Placental epithelial cell (primary cell): ENCODE measurements at places on chromosomes 11 and 22. TPM values are rescaled to one million over a fixed set of nuclear protein-coding genes. Genes with fewer than 3 reads are reported as not detected.

DUSP8 gene
- 0.79 and 1.5 TPM in 2 replicates for total RNA-seq

SLCO2B1 gene
- total RNA-seq = under 0.01 TPM in 1 of 2 replicates, not detected in the other

GRAMD1B gene
- total RNA-seq = 0.79 and 1.2 TPM in 2 replicates

GPR83 gene
- total RNA-seq = under 0.01 TPM in 1 of 2 replicates, not detected in the other

CDC45 gene
- 4.3 and 5.5 TPM in 2 replicates for total RNA-seq

OR52N4 gene
- 0.39 TPM in 1 of 2 replicates, not detected in the other for total RNA-seq

BCR gene
- total RNA-seq = 52.3 and 54.2 TPM in 2 replicates

SLC25A18 gene
- not detected in 2 replicates for total RNA-seq

MPZL2 gene
- total RNA-seq = 69.5 and 85.8 TPM in 2 replicates

CCDC89 gene
- 7.0 and 12.6 TPM in 2 replicates for total RNA-seq

TBC1D10A gene
- total RNA-seq = 66.3 and 83.1 TPM in 2 replicates

DYNC2H1 gene
- 12.6 and 14.9 TPM in 2 replicates for total RNA-seq

OR51B6 gene
- total RNA-seq = not detected in 2 replicates

HPX gene
- 0.87 and 2.4 TPM in 2 replicates for total RNA-seq

NCF4 gene
- total RNA-seq = 0.65 and 3.5 TPM in 2 replicates

APOA4 gene
- not detected in 2 replicates for total RNA-seq

SLC36A4 gene
- 16.1 and 16.7 TPM in 2 replicates for total RNA-seq

SCN4B gene
- 0.39 and 0.43 TPM in 2 replicates for total RNA-seq

CARS1 gene
- 27.9 and 47.2 TPM in 2 replicates for total RNA-seq

OR4A15 gene
- total RNA-seq = not detected in 2 replicates

AHNAK gene
- 1,365 and 1,551 TPM in 2 replicates for total RNA-seq

RIC3 gene
- 0.39 TPM in 1 of 2 replicates, not detected in the other for total RNA-seq

VSTM5 gene
- total RNA-seq = 0.39 and 0.87 TPM in 2 replicates

TTC36 gene
- total RNA-seq = 1.2 and 2.7 TPM in 2 replicates

APOBEC3G gene
- 4.1 and 6.7 TPM in 2 replicates for total RNA-seq

XKR3 gene
- not detected in 2 replicates for total RNA-seq

APBB1 gene
- 42.0 and 44.8 TPM in 2 replicates for total RNA-seq

JAML gene
- total RNA-seq = under 0.01 TPM in 1 of 2 replicates, not detected in the other

PRODH gene
- 0.11 and 0.79 TPM in 2 replicates for total RNA-seq

CRYAB gene
- 19.2 and 33.7 TPM in 2 replicates for total RNA-seq

OR2AG2 gene
- total RNA-seq = 0.11 and 0.39 TPM in 2 replicates

CCDC116 gene
- total RNA-seq = 0.11 and 0.79 TPM in 2 replicates

DEUP1 gene
- 0.39 TPM in 1 of 2 replicates, not detected in the other for total RNA-seq

OR51B4 gene
- not detected in 2 replicates for total RNA-seq

LSP1 gene
- 1.2 TPM in 1 of 2 replicates, not detected in the other for total RNA-seq

MUC2 gene
- total RNA-seq = not detected in 2 replicates

CHRM1 gene
- total RNA-seq = not detected in 2 replicates

SYCE3 gene
- 0.79 TPM in 1 of 2 replicates, not detected in the other for total RNA-seq
